ENCODE measurements at places on chromosomes 3 and 15.
A peak's percentile ranks its signal among the peaks of the same experiment; 100 is the strongest.

DNA sequence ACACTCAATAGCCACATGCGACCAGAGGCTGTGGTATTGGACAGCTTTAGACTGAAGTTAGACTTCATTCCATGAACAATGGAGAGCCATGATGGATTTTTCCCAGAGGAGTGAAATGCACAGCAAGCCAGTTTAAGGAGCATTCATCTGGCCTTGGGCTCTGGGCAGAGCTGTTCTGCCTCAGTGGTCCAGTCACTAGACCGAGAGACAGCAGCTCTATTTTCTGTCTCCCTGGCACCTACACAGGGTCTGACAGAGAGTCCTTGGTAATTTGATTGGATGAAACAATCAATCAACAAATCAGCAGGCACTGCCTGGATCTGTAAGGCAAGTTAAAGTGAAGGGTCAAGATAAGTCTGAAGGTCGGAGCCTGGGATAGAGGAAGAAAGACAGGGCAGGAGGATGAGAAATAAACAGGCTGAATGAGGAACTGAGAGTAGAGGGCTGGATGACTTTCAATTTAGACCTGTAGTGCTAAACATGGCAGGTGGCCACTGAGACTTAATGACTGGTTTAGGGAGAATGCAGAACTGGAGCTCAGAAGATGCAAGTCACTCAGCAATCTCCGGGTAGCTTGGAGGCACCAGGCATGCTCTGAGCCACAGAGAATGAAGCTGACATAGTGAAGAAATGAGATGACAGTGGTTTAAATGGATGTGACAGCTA lies 98.5 kb upstream of the SLC25A36 start:
- DNase-seq: no peak

- no peak for DNase-seq
Observed at GRCh38 chr3:106587551-106587950, 718.7 kb upstream of the CBLB start.

GRCh38 chr15:98785807-98786621 lies 137.7 kb downstream of the IGF1R start:
- DNase-seq: no peak

DNA sequence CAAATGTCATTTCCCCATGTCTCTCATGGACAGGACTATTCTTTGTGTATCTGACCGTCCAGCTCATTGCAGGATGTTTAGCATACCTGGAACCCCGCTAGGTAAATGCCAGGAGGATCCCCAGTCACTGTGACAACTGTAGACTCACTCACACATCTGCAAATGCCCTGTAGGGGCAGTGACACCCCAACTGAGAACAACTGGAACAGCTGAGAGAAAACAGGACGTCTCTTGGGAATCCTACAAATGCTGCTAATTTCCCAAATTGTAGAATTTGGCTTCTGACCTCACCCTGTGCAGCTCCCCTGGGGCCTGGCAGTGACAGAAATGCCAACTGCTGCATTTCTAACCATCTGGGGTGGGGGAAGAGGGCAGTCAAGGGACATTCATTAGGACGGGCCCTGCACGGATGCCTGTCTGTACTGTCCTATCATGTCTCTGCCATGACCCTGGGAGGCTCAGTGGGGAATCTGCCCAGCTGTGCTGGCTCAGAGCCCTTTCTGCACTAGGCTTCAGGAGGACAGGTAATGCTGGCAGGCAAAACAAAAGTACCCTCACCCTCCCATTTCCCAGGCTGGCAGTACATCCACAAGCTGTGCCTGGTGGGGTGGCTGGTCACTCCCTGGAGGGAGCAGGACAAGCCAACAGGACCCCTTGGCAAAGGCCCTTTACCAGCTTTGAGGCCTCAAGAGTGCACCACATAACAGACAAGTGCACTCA lies 30.4 kb downstream of the RAB6B start:
- no peak for DNase-seq

DNA sequence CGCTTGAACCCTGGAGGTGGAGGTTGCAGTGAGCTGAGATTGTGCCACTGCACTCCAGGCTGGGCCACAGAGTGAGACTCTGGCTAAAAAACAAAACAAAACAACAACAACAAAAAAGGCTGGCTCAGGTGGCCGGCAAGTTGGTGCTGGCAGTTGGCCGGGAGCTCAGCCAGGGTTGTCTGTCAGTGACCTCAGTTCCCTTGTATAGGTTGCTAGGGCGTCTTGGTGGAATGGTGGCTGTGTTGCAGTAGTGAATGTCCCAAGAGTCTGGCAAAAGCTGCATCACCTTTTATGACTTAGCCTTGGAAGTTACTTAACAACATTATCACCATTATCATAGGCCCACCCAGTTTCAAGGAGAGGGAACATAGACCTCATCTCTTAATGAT lies 40.6 kb downstream of the ASB7 start:
- DNase-seq: no peak

DNA sequence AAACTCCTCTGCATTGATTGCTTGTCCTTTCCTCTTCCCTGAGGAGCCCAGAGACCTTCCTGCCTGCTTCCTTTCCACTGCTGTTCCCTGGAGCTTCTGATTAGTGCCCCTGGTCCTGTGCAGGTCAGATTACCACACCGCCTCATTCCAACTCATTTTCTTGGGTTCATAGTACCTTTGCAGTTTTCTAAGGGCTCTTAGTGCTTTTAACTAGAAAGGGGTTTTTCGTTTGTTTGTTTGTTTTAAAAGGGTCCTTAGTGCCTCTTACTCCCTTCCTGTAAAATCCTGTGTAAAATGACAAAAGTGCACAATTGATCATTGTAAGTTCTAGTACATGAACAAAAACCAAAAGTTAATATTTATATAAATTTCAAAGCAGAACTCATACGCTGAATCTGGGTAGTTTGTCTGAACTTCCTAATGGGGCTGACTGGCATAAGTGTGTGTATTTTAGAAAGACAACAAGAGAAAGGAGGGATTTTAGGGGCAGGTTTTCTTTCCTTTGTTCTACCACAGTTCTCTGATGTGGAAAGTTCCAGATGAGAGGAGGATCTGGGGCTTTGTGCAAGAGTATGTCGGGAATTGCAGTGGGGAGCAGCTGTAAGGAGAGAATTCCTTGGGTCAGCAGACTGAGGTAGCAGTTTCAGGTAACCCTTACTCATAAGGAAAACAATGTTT lies 30.6 kb downstream of the SNRK start:
- DNase-seq: no peak

GRCh38 chr3:178393146-178393545 lies 143.1 kb upstream of the KCNMB2 start:
- DNase-seq: no peak

DNA sequence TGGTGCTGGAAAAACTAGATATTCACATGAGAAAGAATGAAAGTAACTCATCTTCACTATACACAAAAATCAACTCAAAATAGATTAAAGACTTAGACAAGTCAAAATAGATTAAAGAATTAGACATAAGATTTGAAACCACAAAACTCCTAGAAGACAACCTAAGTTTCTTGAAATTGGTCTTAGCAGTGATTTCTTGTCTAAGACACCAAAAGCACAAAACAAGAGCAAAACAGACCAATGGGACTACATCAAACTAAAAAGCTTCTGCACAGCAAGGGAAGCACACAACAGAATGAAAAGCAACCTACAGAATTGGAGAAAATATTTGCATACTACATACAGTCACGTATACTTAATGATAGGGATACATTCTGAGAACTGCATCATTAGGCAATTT lies 6.5 kb upstream of the VPS39 start:
- no peak for DNase-seq

- DNase-seq: no peak
Observed at GRCh38 chr3:23431764-23432163, 228.6 kb downstream of the UBE2E2 start.

DNA sequence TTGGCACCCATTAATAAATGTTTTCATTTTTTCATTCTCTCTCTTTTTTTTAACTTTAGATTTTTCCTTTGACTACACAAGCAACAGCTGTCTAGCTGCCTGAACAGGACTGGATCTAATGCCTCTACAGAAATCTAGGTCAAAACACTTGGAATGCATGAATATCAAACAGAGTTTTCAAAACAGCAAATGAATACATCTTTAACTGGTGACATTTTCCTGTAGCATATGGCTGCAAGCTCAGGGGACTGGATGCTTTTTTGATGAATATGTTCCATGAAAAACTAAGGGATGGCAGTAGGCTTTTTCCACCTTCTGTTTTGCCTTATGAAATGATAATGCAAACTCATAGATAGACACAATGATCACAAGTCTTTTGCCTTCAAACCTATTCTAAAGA lies 661.7 kb downstream of the MCTP2 start:
- no peak for DNase-seq

GRCh38 chr3:17175187-17175807 lies 290.5 kb downstream of the PLCL2 start:
- no peak for DNase-seq

DNA sequence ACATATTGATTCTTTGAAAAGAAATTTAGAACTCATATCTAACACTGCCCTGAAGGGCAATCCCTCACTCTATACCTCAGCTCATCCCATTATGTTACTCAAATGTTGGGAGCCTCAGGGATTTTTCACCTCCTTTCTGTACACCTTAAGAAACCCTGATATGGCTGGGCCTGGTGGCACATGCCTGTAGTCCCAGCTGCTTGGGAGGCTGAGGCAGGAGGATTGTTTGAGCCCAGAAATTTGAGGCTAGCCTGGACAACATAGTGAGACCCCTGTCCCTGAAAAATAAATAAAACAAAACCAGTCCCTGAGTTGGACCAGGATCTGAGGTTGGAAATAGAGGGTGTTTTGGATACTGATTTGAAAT lies 27.6 kb downstream of the NDUFB4 start:
- no peak for DNase-seq

DNA sequence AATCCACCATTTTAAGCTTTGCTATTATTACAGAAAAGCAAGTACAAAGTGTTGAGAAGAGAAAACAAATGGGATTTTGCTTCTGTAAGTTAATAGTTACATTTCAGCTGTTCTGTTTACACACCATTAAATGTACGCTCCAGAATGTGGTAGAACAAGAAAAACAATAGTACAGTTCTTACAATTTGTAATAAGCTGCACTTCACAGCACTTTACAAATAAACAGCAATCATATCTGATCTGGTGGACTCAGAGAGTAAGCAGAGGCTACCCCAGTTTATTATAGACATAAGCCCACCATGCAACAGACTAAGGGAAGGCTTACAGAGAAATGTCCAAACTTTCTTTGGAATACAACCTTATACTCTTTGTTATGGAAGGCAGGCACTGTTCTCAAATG lies 126.4 kb downstream of the OXSM start:
- DNase-seq: no peak

DNA sequence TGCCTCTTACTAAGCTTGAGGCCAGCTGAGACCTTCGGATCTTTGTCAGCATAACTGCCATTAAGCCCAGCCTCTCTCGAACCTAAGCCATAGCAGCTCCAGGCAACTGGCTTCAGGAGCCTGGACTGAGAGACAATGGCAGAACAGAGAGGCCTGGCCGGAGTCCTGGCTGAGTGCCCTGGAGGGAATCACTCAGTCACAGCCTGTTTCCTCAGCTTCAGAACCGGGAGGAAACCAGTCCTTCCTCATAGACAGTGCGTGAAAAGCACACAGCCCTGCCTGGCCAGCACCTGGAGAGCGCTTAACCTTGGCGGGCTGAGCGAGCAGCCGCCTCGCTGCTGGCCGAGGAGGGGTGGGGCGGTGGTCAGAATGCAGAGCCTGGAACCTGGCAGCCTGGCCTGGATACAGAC lies 21.6 kb downstream of the RNU5B-1 start:
- peak; percentile 75 for DNase-seq

Data from pulmonary artery endothelial cell (primary cell).